Stimulated activated CD8-positive, alpha-beta memory T cell treated with anti-CD3 and anti-CD28 coated beads, Interleukin-15, amount 100 ng/mL, for 24 hours (primary cell): ENCODE measurements at places on chromosomes 6 and 20.

DNA sequence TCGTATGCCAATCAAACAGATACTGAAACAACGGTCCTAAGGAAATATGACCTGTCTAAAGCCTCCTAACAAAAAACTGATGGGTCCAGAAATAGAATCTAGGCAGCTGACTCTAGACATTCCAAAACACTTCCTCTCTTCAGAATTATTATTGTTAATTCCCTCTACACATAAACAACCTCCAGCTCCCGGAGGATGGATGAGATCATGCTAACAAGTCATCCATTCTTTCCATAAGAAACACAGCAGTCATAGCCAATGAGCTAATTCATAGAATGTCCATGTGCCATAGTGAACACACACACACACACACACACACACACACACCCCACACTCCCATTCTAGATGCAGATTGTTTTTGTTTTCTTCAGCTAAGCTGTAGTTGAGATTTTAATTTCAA lies 44.3 kb downstream of the HDGFL1 start:
- no peak for DNase-seq

DNA sequence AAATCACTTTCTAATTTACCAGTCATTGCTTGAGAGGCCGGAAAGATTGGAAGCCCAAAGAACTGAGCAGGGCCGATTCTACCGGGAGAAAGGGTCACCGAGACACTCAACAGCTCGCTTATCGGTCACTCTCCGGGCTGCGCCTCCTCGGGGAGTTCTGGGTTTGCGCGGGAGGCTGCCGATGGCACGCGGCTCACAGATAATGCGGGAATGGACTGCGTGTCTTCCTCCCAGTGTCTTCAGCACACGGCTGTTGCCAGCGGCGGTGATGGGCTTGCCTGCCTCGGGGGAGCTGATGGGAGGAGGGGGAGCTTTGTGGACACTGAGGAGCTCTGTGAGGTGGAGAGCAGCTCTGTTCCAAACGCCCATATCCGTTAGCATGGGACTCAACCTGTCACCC lies 314.6 kb downstream of the CDH4 start:
- no peak for DNase-seq

DNA sequence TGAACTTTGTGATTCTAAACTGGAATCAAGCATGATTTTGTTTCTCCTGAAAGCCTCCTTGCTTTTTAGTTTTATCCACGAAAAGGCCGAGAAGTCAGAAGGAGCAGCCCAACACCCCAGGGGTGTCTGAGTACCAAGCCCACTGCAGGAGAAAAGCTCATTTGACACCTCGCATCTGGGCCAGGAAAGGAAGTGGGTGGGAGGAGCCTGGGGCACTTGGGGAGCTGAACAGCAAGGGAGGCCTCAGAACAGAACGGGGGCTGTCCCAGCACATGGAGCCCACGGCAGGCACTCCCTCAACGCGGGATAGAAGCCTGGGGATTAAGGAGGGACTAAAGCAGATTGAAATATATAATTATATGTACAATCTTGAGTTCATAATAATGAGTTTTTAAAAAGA lies 6.6 kb downstream of the KIF25 start:
- no peak for DNase-seq

DNA sequence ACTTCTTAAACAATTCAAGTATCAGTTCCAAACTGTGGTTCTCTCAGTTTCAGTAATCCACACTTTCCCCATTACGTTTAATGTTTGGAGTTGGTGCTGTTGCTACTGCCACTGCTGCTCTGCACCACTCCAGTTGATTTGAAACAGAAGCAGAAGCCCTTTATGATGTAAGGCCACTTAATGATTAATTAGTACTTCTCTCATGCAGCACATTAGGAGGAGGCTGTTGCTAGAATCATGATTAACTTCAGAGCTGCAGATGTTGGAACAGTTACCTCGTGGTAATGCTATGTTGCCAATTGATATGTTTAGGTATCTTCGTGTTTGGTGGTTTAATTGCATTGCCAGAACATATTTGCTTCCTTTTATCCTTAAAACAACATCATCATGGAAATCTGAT lies 986.2 kb upstream of the CITED2 start:
- DNase-seq = no peak

GRCh38 chr6:54335871-54336270 lies 27.6 kb downstream of the TINAG start:
- DNase-seq = no peak

DNA sequence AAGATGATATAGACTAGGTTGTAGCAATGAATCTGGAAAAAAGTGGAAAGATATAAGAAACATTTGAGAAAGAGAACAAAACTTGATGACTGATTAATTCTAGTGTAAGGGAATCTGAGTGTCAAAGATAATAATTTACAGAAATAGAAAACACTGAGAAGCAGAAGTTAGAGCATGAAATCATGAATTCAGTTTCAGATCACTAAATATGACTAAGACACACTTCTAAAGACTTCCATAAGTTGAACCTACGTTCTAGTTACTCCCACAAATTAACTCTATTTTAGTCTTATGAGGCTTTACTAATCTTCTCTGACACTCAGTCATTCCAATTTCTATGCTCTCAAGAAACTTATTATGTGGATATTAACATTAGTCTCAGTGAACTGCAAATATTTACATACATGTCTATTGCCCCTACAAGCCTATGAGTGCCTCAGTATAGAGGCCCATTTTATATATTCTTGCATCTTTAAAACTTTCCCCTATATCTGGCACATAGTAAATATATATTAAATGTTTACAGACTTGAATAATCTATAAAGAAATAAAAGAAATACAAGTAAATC lies 30.4 kb downstream of the IBTK start:
- no peak for DNase-seq

DNA sequence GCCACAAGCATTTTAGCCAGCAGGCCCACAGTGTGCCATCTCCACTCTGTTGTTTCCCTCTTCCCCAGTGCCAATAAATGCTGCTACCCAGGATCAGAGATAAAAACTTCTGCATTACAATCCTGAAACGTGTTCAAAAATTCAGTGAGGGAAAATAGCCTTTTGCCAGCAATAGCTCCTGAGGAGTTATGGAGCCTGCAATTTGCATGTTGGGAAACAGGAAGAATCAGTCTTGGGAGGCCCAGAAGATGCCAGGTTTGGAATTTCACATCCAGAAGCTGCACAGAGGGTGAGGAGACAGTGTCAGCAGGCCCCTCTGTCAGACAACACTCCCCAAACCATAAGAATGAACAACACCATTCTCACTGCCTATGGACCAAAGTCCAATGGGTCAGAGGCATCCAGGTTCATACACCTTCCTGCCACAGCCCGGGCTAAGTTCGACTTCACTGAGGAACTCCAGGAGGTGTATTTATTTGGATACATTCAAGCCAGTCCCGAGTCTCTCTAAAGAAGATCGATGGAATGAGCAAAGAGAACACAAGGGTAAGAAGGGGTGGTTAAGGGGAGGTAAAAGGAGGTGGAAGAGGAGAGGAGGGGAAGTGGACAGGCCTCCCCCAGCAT lies 20.8 kb downstream of the RRBP1 start:
- no peak for DNase-seq

GRCh38 chr6:1387876-1388629 lies 1.3 kb upstream of the FOXF2 start:
- DNase-seq = no peak
